Naive thymus-derived CD8-positive, alpha-beta T cell (primary cell): ENCODE measurements at places on chromosomes 5 and 9.

GRCh38 chr5:81728301-81728700 is 22.6 kb downstream of the SSBP2 start:
- DNase-seq, result no peak

DNA sequence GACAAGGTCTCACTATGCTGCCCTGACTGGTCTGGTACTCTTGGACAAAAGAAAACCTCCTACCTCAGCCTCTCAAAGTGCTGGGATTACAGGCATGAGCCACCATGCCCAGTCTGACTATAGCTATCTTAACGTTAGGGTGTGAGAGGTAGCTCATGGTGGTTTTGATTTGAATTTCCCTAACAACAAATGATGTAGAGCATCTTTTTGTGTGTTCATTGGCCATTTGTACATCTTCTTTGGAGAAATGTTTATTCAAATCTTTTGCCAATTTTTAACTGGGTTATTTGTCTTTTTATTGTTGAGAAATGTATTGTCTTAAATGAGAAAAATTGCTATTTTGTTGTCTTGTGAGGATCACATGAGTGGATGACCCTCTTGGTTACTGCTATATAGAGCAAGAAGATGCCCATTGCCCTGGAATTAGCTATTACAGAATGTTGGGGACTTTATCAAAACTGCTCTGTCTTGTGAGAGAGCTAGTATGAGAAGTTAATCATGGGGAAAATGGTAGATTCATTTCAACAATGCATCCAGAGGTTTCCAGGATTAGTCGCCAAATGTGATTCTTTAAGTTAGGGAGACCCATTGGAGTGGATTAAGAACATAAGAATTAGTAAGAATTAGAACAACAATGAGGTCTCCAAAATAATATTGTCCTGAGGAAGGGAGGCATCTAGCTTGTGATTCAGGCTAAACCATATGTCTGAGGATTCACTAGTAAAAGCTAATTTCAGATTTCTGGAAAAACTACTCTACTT is 124.3 kb upstream of the MOCS2 start:
- DNase-seq, result no peak

DNA sequence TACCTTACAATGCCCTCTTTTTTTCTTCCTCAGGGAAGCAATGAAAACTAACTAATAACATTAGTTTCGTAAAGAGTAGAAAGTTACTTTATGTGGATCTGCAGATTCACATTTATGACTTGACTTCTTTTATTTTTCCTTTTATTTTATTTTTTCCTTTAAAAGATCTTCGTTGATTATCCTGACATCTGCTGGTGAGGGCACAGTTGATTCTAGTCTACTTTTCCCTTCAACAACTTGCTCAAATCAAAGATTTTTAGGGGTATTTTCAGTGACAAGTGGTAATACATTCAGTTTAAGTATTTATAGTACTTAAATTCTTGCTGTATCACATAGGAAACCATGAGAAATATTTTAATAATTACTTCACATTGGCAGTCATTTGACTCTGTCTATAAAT is 4.9 kb downstream of the EDIL3 start:
- no peak for DNase-seq

GRCh38 chr9:133818444-133818843 is 80.3 kb upstream of the SARDH start:
- DNase-seq, result no peak

GRCh38 chr5:173888473-173889131 is 453 bp downstream of the CPEB4 start:
- no peak for DNase-seq

- no peak for DNase-seq
Measured at GRCh38 chr9:116942593-116943061, 255.5 kb downstream of the TRIM32 start.

- DNase-seq, result no peak
Measured at GRCh38 chr9:69371001-69371400, 46.0 kb downstream of the ENTREP1 start.

GRCh38 chr5:37889612-37890317 is 49.9 kb upstream of the GDNF start:
- DNase-seq, result no peak

DNA sequence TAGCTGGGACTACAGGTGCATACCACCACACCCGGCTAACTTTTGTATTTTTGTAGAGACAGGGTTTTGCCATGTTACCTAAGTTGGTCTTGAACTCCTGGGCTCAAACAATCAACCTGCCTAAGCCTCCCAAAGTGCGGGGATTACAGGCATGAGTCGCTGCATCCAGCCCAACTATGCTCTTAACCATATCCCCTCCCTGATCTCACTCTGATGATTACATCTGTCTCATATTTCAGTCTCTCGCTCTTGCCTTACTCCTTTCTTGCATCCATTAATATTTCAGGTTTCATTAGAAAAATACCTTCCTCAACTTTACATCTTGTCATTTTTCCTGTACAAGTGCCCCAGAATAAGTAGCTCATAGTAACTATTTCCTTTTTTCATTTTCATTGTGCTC is 61.0 kb upstream of the BASP1 start:
- DNase-seq, result no peak

- no peak for DNase-seq
Measured at GRCh38 chr9:27336126-27336525, 39.2 kb upstream of the EQTN start.

GRCh38 chr5:176644294-176644693 is 3.0 kb upstream of the TSPAN17 start:
- DNase-seq, result no peak

- DNase-seq, result no peak
Measured at GRCh38 chr5:122500245-122501088, 188.4 kb downstream of the SNCAIP start.

GRCh38 chr9:1474671-1475070 is 424.5 kb downstream of the DMRT2 start:
- no peak for DNase-seq

GRCh38 chr5:149780043-149780737 is 50.1 kb downstream of the PPARGC1B start:
- no peak for DNase-seq

GRCh38 chr5:16799796-16800195 is 136.3 kb downstream of the MYO10 start:
- no peak for DNase-seq

- DNase-seq, result no peak
Measured at GRCh38 chr5:84673785-84674184, 289.1 kb upstream of the EDIL3 start.

GRCh38 chr5:55226027-55226933 is 835 bp downstream of the MCIDAS start:
- DNase-seq, result no peak

DNA sequence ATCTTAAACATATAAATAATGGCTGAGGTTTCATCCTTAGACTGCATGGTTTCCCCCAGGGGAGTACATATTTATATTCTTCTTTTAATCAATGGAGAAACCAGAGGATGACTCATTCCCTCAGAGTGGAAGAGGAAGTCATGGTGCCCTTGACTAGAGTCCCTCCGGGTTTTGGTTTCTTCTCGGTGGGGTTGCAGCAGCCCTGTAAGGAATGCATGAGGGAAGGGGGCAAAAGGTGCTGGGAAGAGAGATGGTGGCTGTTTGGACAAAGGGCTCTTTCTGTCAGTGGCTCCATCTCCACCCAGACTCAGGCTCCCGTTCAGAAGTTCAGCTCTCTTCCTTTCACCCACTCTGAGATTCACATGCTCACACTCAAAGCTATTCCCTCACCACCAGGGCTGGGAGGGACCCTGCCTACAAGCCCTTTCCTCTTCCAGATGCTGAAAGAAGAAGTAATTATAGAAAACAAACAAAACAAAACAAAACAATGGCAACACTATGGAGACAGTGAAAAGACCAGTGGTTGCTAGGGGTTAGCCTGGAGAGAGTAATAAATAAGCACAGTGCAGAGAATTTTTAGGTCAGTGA is 129.8 kb upstream of the IL12B start:
- DNase-seq, result no peak
